ENCODE measurements at places on chromosomes 1 and 21.

GRCh38 chr21:16794950-16795349 lies 717.9 kb upstream of the CXADR start:
- DNase-seq = no peak

- no peak for DNase-seq
Measured at GRCh38 chr1:64171246-64171645, 32.2 kb upstream of the UBE2U start.

DNA sequence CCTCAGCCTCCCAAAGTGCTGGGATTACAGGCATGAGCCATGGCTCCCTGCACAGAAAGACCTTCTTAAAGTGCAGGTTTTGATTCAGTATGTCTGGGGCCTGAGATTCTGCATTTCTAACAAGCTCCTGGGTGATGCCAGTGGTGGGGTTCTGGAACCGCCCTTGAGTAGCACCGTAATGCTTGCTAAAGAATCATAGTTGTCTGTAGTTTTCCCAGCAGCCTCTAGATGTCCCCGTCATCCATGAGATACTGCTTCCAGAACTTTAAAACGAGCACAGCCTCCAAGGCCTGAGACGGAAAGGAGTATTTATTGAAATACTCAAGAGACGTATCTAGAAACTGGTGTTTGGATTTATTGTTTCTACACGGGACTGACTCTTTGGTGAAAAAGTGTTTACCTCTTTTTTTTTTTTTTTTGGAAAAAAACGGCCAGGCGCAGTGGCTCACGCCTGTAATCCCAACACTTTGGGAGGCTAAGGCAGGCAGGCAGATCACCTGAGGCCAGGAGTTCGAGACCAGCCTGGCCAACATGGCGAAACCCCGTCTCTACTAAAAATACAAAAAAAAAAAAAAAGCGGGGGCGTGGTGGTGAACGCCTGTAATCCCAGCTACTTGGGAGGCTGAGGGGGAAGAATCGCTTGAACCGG lies 2.6 kb upstream of the TOR3A start:
- DNase-seq = no peak

DNA sequence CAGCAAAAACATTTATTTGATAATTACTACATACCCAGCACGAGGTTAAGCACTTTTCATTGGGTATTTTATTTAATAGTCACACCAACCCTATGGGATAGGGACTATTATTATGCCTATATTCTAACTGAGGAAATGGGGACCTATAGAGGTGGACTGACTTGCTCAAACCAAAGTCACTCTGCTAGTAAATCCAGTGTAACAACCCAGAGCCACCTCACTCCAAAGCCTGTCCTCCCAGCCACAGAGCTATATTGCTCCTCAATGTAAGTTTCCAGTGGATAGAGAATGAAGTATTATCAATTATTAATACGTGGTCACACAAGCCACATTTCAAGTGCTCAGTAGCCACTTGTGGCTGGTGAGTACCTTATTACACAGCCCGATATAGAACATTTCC lies 97.5 kb downstream of the RGS2 start:
- DNase-seq = no peak

DNA sequence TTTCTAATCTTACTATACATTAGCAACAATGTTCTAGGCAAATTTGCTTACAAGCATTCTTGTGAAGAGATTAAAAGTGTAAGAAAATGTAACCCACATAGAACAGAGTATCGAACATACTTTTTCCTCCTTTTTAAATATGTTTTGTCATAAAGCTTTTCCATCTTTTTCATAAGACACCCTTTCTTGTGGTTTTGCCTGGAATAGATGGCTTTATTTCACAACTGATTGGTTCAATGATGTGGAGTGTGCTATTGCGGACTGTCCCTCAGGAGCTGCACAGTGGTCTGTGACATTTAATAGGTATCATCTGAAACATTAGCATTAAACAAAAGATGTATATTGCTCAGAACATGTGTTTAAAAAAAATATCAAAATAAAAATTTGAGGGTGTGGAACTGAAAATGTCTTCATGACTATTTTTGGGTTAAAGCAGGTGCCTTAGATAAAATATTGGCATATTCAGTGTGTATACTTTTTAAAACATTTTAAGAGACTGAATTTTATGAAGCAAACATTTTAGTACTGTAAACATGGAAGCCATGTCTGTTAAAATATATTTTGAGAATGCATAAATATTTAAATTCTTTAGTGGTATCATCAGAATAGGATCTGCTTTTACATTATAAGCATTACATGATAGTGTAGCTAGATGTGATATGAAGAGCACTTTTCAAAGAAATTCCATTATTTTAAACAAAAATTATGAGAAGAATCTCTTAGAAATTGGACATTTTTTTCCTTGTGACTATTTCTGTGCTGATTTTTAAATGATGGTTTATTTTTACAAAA lies 48.3 kb upstream of the C1orf146 start:
- no peak for DNase-seq

GRCh38 chr1:55140546-55140983 lies 74.6 kb downstream of the USP24 start:
- peak; percentile 43 for DNase-seq

DNA sequence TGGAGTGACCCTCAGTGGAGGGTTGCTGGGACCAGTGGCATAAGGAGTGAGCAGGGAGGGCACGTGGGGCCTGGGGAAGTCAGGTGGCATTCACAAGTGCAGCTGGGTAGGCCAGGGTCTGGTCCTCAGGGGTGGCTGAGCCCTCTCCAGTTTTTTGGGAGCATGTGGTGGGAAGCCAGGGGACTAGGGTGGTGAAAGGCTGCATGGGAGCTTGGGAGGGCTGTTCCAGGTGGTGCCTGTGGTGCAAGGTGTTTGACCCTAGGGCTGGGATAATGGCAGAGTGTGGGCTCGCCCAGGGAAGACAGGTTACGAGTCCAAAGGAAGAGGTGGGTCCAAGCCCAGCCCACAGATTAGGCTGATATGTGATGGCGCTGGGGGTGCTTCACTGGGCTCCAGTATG lies 30.5 kb downstream of the MAN1C1 start:
- no peak for DNase-seq

GRCh38 chr1:209513226-209513625 lies 70.3 kb upstream of the CAMK1G start:
- DNase-seq = no peak

DNA sequence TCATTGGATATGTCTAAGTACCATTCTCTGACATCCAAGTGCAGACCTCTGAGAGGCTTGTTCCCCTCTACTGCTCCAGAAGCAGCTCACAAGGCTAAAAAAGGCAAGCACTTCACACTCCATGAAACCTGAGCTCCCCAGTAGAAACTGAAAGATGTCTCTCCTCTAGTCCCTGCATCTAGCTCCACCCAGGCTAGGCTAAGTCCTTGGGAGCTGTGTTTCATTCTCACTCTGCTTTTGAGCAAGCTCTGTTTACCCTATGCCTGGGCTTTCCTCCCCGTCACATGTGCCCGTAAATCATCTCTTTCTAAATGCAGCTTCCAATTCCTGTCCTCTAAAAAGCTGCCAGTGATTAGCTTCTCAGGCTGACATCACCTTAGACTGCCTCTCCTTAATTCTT lies 39.0 kb downstream of the LRRC71 start:
- DNase-seq = no peak

DNA sequence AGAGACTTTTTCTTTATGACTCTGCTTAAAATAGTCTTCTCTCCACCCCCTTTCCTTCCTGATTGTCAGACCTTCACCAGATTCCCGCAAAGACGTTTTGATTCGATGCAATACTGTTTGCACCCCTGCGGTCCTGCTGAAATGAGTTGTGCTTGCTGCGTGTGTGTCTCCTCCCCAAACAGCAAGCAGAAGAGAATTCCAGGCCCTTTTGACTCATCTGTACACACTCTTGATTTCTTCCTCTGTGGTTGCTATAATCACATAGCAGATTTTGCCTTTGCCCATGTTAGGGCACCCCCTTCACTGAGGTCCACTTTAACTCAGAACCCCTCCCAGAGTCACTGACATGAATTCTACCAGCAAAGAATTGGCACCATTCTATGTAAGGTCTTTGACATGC lies 136.5 kb downstream of the ZZZ3 start:
- no peak for DNase-seq

- DNase-seq = no peak
Measured at GRCh38 chr1:100497796-100498195, 40.1 kb upstream of the GPR88 start.

- no peak for DNase-seq
Measured at GRCh38 chr1:230864441-230864840, 3.9 kb downstream of the C1orf198 start.

DNA sequence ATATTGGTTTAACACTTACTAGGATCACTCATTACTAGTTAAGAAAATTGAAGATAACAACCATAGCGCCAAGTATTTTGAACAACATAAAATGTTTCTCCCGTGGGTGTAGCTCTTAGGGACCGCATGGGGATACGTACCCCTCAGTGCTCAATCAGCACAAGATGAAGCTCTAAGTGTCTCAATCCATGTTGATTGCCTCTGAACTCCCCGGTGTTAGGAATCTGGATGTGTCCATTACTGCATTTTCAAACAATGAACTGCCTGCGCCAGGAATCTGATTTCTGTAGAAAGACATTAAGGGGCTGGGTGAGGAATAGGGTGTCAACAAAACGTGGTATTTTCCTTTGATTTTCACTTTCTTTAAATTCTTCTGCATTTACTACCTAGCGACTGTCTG lies 100.2 kb downstream of the LMO4 start:
- no peak for DNase-seq

GRCh38 chr1:226738995-226739695 lies at the start of gene ITPKB:
Gene ITPKB (minus strand): TSS chr1:226739282. CDS start chr1:226737458, 1,824 bp downstream.
- DNase-seq = no peak

DNA sequence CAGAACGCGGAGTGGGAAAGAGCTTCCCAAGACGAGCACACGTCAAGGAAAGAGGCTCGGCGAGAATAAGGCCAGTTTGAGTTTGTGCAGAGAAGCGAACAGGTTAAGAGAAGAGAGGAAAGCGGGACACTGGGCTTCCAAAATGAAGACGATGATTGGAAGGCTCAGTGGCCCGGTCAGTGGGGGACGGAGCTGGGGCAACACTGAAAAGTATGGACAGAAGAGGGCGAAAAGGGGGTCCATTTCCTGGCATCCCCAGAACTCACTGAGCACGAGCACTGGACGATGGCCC lies 258 bp downstream of the CCT3 start:
- DNase-seq = peak; percentile 3

DNA sequence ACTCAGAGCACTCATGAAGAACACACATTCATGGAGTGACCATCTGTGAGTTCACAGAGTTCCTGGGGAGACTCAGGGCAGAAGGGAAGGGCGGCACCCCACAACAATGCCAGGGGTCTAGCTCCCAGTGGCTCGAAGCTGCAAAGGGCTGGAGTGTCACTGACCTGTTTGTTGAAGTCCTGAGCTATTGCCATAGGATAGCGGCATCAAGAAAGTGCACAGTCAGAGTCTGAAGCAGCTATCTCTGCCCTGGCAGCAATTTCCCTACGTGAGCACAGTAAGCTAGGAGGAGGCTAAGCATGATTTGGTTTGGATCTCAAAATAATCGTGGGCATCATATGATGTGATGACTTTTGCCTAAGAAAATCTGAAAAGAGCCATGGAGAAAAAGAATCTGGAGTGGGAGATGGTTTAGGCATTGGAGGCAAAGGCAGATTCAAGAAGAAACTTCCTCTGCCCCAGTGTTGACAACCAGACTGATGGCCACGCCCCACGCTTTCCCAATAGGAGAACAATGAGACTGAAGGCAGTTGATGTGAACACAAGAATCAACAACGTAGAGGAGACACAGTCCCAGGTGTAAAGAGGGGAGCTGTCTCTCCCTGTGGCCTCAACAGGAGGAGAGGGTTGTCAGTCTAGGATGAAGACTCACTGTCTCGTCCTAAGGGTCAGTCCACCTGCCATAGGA lies 100.0 kb upstream of the SLC25A33 start:
- DNase-seq = no peak

DNA sequence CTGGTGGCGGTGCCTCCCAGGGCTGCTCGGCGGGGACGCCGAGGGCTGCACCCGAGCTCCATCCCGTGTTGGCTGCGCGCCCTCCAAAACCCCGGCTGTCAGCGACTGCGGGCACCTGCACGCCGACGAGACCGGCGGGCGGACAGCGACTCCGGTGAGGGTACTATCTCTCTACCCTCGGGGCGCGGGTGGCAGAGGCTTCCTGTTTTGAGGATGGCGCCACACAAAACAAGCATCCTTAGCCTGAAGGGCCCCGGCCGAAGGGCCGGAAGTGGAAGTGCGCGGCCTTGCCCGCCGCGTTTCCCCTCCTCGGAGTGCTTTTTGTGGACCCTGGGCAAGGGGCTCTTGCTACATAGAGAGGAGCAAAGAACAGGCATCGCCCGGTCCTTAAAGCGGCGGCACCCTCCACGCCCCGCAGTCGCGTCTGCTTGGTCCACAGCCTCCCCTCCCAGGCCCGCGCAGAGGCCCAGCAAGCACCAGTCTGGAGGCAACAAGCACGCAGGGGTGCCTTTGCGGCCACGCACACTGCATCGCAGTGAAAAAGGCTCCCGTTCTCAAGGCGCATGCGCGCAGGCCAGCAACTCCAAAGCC lies 561 bp upstream of the COQ8A start:
- peak; percentile 48 for DNase-seq

GRCh38 chr1:158112994-158113758 lies 67.5 kb upstream of the CD1D start:
- DNase-seq = no peak

DNA sequence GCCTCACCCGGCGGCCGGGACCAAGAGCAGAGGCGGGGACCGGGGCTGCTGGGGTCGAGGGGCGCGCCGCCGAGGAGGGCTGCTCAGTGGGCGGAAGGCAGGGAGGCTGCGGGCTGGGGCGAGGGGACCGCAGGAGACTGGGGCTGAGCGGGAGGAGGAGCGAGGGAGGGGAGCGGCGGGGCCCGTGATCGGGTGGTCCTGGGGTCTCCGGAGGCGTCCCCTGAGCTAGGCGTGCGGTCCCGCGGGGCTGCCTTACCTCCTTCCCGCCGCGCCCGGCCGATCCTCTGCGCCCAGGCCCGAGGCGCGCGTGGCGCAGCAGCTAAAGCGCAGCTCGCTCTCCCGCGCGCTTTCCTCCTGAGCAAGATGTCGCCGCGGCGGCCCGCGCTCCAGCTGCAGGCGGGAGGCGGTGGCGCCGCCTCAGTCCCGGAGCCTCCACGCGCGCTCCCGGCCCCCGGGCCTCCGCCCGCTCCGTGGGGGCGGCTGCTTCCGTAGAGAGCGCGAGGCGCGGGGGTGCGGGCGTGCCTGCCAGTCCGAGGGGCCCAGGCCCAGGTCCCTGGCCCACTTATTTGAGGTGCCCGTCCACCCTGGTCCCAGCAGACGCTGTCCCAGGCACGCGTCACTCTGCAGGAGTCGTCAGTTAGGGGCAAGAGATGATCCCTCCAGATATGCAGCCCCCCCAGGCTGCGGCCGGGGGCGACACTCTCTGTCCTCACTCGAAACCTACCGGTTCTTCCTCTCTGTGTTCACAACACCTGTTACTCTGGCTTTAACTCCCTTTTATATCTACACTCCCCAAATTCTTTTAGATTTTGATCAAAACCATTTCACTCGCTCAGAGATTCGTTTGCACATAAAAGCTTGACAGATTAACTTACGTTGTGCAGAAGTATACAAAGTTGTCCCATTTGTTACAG lies at the start of gene CCSAP:
CCSAP (minus strand) TSS at position 392 of the 914 bp plus-strand sequence. CDS start 582 bp downstream, outside the sequence.
- peak; percentile 46 for DNase-seq

- DNase-seq = no peak
Measured at GRCh38 chr1:34049477-34049876, 115.6 kb downstream of the CSMD2 start.

Data from activated T-helper 9 cell treated with anti-CD3 and anti-CD28 coated beads, Interleukin-2, amount 50 U/mL, for 16 hours (primary cell).